ENCODE measurements at places on chromosomes 1 and 21.

- no peak for DNase-seq
Observed at GRCh38 chr1:186497651-186498050, 36.7 kb upstream of the PDC start.

DNA sequence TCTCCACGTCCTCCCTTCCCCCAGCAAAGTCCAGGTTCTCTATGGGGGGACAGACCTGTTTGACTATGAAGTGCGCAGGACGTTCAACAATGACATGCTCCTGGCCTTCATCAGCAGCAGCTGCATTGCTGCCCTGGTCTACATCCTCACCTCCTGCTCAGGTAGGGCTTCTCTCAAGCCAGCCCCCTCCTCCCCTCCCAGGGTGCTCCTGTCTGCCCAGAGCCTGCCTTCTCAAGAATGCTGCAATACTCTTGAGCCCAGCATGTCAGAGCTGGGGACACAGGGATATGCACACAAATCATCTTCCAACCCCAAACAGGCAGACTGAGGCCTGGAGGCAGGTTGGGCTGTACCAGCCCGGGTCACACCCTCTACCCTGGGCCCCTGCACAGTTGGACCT lies 35.4 kb downstream of the DISP3 start:
- no peak for DNase-seq

- DNase-seq: no peak
Observed at GRCh38 chr1:209625791-209626285, 26.4 kb downstream of the LAMB3 start.

- DNase-seq: no peak
Observed at GRCh38 chr1:64519901-64520300, 50.0 kb downstream of the CACHD1 start.

DNA sequence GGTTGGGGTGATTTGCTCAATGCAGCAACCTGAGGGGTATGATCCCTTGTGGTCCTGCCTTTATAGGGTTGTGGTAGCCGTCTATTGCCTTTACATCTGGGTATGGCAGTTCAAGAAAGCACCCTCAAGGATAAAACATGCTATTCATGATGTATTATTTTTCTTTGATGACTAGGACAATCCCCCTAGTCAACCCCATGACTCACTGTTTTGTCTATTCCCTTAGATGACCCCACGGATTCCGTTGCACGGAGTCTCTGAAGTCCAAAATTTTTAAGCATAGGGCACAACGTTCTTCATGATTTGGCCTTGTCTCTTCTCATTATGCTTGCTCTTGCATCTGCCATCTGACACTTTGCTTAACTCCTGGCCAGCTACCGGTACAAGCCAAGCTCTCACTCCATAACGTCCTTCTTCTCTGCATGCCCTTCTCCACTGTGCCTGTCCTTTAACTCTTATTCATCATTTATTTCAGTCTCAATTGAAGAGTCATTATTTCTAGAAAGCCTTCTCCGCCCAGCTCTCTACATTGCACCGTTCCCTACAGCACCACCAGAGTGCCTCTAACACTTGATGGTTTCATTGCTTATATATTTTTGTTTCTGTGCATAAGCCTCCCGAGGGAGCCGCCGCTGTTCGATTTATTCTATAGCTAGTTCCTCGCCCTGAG lies 838 bp upstream of the DISP1 start:
- no peak for DNase-seq

- DNase-seq: no peak
Observed at GRCh38 chr1:247576514-247576913, 11.6 kb upstream of the OR2G2 start.

DNA sequence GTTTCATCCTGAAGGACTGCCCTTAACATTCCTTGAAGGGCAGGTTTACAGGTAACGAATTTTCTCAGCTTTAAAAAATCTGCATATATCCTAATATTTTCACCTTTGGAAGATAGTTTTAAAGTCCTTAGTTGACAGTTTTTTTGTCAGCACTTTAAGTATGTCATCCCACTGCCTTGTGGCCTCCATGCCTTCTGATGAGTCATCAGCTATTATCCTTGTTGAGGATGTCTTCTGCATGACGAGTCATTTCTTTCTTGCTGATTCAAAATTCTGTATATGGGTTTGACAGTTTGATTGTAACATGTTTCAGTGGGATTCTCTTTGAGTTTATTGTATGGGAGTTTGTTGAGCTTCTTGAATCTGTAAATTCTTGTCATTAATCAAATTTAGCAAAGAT lies 500.6 kb downstream of the DISC1 start:
- no peak for DNase-seq

- DNase-seq: no peak
Observed at GRCh38 chr1:217018648-217019047, 295.4 kb upstream of the ESRRG start.

DNA sequence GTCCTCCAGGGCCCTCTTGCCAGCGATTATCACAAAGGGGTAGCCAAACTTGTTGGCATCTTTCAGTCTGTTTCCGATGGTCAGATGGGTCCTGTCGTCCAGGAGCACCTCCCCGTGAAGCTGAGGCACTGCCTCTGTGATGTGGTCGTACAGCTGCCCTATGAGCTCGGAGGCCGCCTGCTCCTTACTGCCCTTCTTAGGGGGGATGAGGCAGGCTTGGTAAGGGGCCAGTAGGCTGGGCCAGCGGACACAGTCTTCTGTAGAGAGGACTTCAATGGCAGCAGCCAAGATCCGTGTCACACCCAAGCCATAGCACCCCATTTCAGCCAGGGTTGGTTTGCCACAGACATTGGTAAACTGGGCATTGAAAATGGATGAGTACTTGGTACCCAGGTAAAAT lies 6.5 kb downstream of the PARS2 start:
- no peak for DNase-seq
